OCI-LY7 (cell line): ENCODE measurements at places on chromosomes 16 and 17. TPM values are rescaled to one million over a fixed set of nuclear protein-coding genes. Genes with fewer than 3 reads are reported as not detected.
A peak's percentile ranks its signal among the peaks of the same experiment; 100 is the strongest.

Gene PPP1R27
- not detected in 2 replicates for total RNA-seq

- no peak for DNase-seq
Measured at GRCh38 chr17:9234389-9234945, 213.2 kb downstream of the NTN1 start.

DNA sequence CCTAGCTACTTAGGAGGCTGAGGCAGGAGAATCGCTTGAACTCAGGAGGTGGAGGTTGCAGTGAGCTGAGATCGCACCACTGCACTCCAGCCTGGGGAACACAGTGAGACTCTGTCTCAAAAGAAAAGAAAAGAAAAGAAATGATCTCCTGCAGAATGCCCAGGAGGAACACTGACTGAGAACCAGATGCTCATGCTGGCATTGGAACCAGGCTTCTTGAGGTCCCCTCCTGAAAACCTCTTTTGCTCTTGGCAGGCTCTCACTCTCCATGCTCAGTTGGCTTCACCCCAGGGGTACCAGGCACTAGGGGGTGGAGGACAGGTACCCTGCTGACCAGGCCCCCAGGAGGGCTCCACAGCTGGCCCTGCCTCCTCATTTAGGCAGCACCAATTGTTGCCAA is 8.5 kb upstream of the TNFRSF17 start:
- no peak for DNase-seq

DNA sequence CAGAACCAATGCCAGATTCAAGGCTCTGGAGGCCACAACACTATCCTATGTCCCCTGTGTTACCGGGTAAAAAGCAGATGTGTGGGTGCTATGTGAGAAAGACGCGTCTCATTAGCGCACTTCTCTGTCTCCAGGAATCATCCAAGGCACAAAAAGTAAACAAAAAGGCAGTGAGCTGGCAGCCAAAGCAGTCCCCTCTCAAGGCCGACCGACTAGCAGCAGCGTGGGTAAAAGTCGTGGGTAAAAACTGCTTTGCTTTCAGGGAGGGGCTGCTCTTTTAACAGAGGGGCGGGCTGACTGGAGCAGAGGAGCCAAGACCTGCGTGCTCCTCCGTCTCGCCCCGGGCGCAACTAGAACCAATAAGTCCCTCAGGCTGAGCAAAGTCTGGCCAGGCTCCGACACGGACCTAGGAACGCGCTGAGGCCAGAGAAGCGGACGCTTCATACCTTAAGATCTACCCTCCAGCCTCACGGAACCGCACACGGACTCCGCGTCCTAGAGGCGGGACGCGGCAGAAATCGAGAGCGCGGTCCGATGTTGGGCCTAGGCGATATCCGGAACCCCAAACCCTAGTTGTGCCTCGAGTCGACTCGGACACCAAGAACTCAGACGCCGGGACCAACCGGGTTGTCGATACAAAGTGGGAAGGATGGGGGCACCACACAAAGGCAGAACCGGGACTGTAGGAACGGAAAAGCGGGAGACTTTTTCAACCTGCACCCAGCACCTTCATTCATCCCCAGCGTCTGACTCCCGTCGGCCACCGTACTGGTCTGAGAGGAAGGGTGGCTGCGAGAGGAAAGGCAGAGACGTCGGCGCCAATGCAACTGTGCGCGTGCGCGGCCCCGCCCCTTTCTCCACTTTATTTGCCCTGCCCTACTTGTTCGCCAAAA is at the start of gene INTS2:
Gene INTS2, minus strand, starts transcription at position 775 of the 893 bp plus-strand sequence. CDS start 1,338 bp downstream, outside the sequence.
- DNase-seq = peak; percentile 93

Gene CIITA
- 101 and 124 TPM in 2 replicates for total RNA-seq

Gene FGF11
- 9.9 and 11.0 TPM in 2 replicates for total RNA-seq

DNA sequence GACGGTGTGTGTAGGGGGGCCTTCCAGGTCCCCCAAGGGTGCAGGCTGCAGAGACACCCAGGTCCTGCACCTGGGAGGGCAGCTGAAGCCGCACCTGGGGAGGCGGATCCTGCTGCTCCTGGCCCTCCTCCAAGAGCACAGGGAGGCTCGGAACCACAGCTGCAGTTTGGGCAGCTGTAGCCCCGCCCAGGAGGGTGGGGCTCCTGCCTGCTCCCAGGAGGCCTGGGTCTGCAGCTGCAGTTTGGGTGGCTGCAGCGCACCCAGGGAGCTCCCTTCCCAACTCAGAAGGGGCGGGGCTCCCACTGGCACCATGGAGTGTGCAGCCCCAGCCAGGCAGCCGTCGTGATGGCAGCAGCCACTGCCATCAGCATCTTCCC is 69.4 kb upstream of the NKD1 start:
- no peak for DNase-seq

DNA sequence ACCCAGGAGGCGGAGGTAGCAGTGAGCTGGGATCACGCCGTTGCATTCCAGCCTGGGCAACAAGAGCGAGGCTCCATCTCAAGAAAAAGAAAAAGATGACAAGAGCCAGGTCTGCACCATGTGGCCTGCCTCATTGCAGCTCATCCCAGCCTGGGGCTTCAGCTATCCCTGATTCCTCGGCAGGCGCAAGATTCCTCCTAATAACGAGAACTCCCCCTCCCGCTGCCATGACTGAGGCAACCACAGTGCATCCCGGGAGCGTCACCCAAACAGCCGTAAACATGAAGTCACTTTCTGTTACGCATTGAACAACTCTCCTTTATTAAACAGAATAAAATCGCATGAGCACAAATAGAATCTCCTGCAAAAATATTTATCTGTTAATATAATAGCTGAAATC is 120.6 kb downstream of the MGAT5B start:
- no peak for DNase-seq

Gene C17orf113
- total RNA-seq = 0.25 TPM in 1 of 2 replicates, not detected in the other

Gene SOST
- total RNA-seq = not detected in 2 replicates

- DNase-seq = no peak
Measured at GRCh38 chr17:69188064-69188463, 40.6 kb downstream of the ABCA10 start.

GRCh38 chr16:29154088-29154487 is 169.2 kb downstream of the LAT start:
- DNase-seq = no peak

GRCh38 chr17:7367083-7367482 is 12.1 kb downstream of the TMEM95 start:
- no peak for DNase-seq

Gene TEX14
- 1.3 and 2.3 TPM in 2 replicates for total RNA-seq

Gene DLG4
- total RNA-seq = 27.3 and 30.2 TPM in 2 replicates

Gene LDHD
- total RNA-seq = 0.48 and 0.83 TPM in 2 replicates

Gene CNTNAP1
- total RNA-seq = 6.8 TPM in 2 replicates

Gene NPIPB2
- 30.3 and 35.9 TPM in 2 replicates for total RNA-seq

- DNase-seq = peak; percentile 68
Measured at GRCh38 chr17:75352079-75352569, 53.4 kb downstream of the GRB2 start.

GRCh38 chr17:59396134-59396826 is 64.8 kb downstream of the YPEL2 start:
- DNase-seq = no peak

DNA sequence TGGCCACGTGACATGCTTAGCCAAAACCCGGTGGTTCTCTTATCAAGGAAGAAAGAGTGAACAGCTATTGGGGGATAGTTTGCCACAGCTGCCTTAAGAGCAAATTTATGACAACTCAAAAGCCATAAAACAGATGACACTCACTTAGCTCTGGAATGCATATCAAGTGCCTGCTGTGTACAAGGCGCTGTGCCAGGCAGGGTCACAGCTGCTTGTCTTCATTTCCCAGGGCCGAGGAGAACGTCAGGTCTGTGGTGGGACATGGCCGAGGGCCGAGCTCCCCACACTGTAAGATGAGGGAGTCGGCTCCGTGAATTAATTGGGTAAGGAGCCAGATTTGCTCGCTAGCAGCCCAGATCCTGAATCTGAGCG is 14.0 kb downstream of the EEF2K start:
- no peak for DNase-seq

- no peak for DNase-seq
Measured at GRCh38 chr17:48548523-48549280, 3.8 kb upstream of the HOXB2 start.

Gene ZNF174
- total RNA-seq = 20.6 and 21.7 TPM in 2 replicates

GRCh38 chr17:43976963-43977837 is 23.5 kb upstream of the PYY start:
- no peak for DNase-seq

Gene KRT24
- not detected in 2 replicates for total RNA-seq

- DNase-seq = no peak
Measured at GRCh38 chr16:85173146-85173980, 61.1 kb upstream of the CIBAR2 start.

Gene STX8
- 56.7 and 65.0 TPM in 2 replicates for total RNA-seq

Gene SOCS7
- 39.1 and 44.9 TPM in 2 replicates for total RNA-seq

Gene GPR179
- 0.06 and 1.1 TPM in 2 replicates for total RNA-seq

DNA sequence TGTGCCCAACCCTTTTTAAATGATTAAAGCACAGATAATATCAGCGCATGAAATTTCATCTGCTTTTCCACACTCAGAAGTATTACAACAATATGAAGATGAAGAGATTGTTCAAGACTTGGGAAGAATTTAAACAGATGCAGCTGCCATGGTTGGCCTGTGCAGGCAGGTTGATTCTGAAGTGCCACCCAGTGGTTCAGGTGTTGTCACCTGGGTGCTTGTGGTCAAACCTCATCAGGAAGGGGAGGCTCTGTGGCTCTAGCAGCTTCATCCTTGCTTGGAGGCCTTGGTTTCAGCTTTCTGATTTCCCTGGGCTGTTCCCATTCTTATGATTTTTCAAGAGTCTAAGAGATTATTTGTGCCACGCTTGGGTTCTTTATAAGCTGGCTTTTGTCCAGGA is 22.2 kb upstream of the CLEC18C start:
- no peak for DNase-seq

Gene EME2
- 48.5 and 51.8 TPM in 2 replicates for total RNA-seq

Gene SOCS1
- 23.4 and 28.7 TPM in 2 replicates for total RNA-seq

DNA sequence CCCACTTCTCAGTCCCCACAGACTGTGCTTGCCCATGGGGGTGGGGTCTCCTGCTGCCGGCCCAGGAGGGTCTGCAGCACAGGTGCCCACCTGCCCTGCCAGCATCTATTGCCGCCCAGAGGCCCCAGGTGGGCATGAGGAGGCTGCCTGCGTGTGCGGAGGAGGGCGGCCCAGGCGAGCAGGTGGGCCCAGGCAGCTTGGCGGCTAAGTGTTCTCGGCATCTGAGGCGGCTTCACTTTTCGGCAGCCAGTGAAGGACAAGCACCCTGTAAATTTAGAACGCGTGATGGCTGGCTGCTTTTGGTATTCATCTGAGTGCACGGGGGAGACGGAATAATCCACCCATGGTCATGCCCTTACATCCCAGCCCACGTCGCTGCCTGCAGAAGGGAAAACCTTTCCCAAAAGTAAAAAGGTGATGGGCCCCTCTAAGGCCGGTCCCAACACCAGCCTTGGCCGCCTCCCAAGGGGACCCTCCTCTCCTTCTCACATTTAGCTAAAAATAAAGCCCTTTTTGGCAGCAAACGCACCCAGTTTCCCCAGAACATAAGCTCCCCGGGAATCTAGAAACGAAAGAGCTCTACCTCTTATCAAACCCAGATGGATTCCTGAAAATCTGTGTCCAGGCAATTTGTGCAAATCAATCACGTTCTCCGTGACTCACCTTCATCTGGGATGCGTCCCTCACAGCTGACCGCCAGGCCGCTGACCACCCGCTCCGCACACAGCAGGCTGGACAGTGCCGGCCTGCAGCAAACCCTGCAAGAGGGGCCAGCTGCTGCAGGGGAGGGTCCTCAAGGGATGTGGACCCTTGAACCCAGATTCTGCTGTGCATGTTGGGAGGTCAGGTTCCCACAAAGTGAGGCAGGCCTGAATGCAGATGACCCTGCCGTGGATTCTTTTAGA is 79.4 kb downstream of the RBFOX3 start:
- no peak for DNase-seq

Gene CA10
- not detected in 2 replicates for total RNA-seq

DNA sequence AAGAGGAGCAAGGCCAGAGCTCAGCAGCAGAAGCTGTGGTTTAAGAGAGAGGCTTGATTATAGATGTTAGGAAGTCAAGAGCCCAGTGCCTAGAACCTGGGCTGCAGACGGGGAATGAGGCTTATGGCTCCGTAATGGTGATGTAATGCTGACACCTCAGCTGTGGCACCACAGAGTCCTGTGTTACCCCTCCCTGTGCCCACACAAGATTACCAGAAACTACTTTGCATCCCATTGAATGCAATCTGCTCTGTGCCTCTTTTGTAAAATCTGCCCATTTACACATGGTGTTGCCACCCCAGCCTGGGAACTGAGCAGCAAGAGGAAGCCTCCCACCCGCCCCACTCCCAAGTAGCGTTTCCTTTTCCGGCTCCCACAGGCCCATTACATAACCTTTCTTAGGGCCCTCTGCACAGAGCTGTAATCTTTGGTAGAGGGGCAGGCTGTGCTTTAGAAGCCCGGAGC is 57.0 kb downstream of the PITPNC1 start:
- no peak for DNase-seq

GRCh38 chr17:4100883-4101756 is 41.7 kb downstream of the ZZEF1 start:
- no peak for DNase-seq

DNA sequence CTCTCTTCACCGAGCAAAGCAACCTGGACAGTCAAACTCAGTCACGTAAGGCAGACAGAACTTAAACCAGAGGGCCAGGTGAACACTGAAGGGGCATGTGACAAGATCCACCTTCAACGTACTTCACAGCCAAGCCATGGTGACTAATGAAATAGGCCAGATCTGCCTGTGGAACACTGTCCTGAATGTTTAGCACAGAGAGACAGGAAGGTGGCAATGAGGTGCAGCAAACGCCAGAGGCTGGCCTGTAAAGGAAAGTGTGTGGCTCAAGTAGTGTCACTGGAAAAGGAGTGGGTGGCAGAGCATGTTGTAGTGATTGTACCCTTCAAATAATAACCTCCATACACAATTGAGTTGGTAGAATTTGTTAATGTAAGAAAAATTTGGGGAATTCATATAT is 38.1 kb downstream of the SLC6A4 start:
- DNase-seq = no peak

GRCh38 chr16:27700304-27700995 is 150.5 kb downstream of the KATNIP start:
- DNase-seq = no peak

Gene CDH13
- not detected in 2 replicates for total RNA-seq

GRCh38 chr17:74712756-74713155 is at the start of gene CD300LF:
Gene CD300LF (minus strand): TSS chr17:74712923. CDS start chr17:74712866, 57 bp downstream.
- DNase-seq = no peak

DNA sequence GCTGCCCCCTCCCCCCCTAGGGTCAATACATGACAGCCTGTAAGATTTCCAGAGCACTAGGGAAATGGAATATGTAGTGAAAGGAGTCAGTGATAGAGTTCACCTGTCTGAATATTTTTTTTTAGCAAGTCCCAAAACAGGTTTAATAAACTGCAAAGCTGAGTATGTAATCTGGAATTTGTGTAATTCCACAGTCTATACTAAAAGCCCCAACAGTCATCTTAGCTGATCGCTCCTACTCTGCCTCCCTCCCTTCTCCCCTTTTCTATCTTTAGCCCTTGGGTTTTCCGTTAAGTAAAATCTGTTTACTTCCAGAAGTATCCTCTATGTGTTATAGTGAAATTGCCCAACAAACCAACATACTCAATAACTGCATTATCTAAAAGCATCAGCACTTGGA is 3.5 kb downstream of the CDH13 start:
- no peak for DNase-seq
